ENCODE measurements at places on chromosomes 12 and 14. TPM values are rescaled to one million over a fixed set of nuclear protein-coding genes. Genes with fewer than 3 reads are reported as not detected.

The NPC2 gene
- 273 TPM for total RNA-seq

The LRCOL1 gene
- 1.4 TPM for total RNA-seq

The ITGA5 gene
- 765 TPM for total RNA-seq

The STON2 gene
- total RNA-seq, result 12.2 TPM

The P2RX2 gene
- total RNA-seq, result 0.36 TPM

The ACSM4 gene
- total RNA-seq, result not detected

The GNB3 gene
- 2.0 TPM for total RNA-seq

The TESPA1 gene
- total RNA-seq, result 1.8 TPM

The PGAM5 gene
- 19.7 TPM for total RNA-seq

The RNF212B gene
- not detected for total RNA-seq

The COCH gene
- 15.1 TPM for total RNA-seq

The P2RX7 gene
- 8.0 TPM for total RNA-seq

The SMIM10L1 gene
- total RNA-seq, result 17.8 TPM

The EFS gene
- 19.9 TPM for total RNA-seq

The OTOGL gene
- 4.7 TPM for total RNA-seq

GRCh38 chr14:104510794-104511611 lies 68.6 kb upstream of the C14orf180 start:
- no peak for DNase-seq

- no peak for DNase-seq
Observed at GRCh38 chr12:61739925-61740324, 520.3 kb upstream of the USP15 start.

GRCh38 chr12:4780641-4781611 lies 60.7 kb downstream of the GALNT8 start:
- DNase-seq, result no peak

DNA sequence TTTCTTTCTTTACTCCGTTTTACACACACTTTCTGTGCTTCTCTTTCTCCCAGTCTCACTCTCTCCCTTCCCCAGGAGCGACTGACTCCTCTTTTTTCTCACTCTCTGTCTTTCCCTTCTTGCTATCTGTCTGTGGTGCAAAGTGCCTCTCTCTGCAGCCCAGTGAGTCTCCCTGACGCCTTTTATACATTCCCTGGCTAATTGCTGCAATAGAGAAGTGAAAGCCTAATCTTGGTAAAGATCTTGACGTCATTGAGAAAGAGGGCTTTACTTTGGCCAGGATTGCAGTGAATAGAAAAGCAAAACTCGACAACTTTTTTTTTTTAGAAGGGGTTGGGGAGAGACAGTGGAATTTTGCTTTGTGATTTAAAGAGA lies 706 bp upstream of the DIO2 start:
- no peak for DNase-seq

- DNase-seq, result no peak
Observed at GRCh38 chr14:76965232-76965631, 63.3 kb downstream of the IRF2BPL start.

GRCh38 chr12:47878918-47879481 lies 25.8 kb downstream of the VDR start:
- no peak for DNase-seq

GRCh38 chr12:49580572-49581535 lies 12.9 kb upstream of the MCRS1 start:
- DNase-seq, result peak; percentile 81

- DNase-seq, result no peak
Observed at GRCh38 chr12:20695232-20695631, at the start of gene SLCO1C1. TSS of gene SLCO1C1 (plus strand) at chr12:20695332. CDS start at chr12:20699577, 4,245 bp downstream.

- no peak for DNase-seq
Observed at GRCh38 chr12:60279221-60279620, 683.4 kb downstream of the SLC16A7 start.

- DNase-seq, result no peak
Observed at GRCh38 chr12:92226071-92226661, 80.5 kb upstream of the BTG1 start.

DNA sequence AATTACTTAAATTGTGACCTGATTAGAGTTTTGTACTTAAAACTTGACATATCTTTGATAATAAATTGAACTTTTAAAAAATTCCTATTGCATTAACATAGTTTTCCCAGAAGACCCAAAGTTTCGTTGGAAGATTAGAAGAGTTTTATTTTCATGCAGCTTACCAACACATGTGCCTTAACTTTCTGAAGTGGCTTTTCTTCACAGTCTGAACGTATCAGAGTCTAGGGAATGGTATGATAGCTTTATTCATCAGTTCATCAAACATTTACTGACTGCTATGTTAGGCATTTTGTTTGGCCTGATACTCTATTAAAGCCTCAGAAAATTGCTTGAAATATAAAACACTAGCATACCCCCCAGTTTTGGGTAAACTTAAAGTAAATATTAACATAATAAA lies 65.2 kb downstream of the MARK3 start:
- no peak for DNase-seq

DNA sequence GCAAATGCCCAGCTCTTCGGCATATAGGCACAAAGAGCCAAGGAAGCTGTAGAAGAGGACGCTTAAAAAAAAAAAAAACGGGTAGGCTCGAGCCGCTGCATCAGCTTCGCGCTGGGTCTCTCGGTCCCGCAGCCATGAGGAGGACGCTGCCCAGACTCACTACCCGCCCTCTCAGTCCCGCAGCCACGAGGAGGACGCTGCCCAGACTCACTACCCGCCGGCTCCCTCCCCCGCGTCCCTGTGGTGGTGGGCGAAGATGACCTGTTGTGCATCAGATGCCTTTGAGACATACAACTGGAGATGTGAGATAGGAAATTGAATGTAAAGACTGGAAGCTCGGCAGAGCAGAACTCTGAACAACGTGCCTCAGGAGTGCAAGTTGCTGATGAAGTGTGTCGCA lies 11.4 kb upstream of the SPSB2 start:
- DNase-seq, result no peak

DNA sequence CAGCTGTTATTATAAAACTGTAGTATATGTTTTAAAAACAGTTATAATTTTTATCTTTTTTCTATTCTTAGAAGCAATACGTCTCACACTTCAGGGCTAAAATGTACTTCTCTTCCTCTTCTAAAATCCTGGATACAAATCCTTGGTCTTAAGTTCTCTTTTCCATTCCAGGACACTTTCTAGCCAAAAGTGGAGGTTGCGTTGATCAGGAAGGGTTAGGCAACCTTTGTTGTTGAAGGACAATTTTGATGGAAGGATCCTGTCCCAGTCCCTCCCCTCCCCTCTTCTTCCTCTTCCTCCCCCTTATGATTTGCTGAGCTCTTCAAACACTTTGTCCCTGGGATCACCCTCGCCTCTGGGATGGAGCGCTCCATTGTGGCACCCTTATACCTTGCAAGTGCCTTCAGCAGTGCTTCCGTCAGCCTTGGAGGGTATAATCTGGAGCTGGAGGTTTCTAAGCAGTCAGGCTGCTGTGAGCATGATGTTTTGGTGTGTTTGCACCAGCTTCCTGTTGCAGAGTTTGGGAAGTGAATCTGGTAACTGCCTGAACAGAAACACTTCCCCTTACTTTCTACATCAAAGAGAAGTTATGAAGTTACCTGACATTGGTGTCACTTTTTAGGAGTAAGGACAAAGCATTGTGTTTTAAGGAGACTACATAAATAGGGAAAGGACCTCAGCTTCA lies 87.4 kb upstream of the SLC38A2 start:
- DNase-seq, result no peak

GRCh38 chr14:59336098-59336497 lies 129.1 kb downstream of the GPR135 start:
- no peak for DNase-seq

DNA sequence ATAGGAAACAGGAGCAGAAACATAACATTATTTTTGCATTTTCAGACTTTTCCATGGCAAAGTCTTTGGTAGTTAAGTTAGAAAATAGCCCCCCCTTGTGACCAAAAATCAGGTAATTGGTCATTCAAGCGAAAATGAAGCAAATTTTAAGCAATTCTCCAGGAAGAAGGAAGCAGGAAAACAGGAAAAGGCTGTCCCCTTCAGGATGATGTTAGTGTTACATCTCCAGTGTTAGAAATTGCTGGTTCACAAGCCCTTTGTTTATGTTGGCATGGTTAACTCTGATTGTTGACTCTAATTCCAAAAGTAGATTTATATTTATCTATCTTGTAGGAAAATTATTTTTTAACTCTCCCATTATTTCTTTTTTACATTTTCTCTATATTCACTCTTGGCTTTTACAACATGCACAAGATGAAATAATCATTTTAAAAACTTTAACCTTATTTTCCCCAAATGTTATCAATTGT lies 18.8 kb upstream of the GAS2L3 start:
- DNase-seq, result no peak

DNA sequence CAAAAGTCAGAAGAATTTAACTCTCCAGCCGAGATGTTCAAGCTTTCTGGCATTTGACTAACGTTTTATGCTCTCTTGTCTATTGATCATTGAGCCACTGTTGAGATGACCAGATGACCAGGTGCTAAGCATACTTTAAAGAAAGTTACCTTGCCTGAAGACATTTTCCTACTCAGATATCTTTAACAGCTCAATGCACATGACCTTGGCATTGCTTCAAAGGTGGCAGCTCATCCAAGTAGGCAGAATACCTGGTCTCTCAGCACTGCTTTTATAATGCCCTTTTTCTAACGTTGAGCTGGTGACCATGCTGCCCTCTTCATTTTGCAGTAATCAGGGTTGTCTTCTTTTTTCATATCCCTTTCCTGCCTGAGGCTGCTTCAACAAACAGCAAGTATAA lies 358.1 kb downstream of the RAD51B start:
- DNase-seq, result no peak

GRCh38 chr12:75964150-75964549 lies 67.4 kb downstream of the PHLDA1 start:
- DNase-seq, result no peak

- DNase-seq, result no peak
Observed at GRCh38 chr12:82517027-82517426, 158.7 kb downstream of the METTL25 start.

DNA sequence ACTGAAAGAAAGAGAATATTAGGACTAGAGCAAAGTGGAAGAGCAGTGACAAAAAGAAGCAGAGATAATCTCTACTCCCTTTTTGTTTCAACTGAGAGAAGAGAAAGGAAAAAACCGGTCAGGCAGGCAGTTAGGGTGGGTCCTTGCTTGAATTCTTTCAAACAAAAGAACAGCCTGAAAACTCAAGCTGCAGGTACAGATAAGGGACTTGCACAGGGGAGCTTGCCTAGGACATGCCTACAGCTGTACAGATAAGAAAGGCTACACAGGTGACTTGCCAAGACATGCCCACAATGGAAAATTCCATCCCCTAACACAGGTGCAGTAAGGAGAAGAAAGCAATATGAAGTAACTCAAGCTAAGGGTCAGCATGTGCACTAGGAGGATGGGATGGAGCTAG lies 532.2 kb upstream of the MIS18BP1 start:
- no peak for DNase-seq

- DNase-seq, result no peak
Observed at GRCh38 chr14:83988275-83988674, 1541.7 kb upstream of the FLRT2 start.

DNA sequence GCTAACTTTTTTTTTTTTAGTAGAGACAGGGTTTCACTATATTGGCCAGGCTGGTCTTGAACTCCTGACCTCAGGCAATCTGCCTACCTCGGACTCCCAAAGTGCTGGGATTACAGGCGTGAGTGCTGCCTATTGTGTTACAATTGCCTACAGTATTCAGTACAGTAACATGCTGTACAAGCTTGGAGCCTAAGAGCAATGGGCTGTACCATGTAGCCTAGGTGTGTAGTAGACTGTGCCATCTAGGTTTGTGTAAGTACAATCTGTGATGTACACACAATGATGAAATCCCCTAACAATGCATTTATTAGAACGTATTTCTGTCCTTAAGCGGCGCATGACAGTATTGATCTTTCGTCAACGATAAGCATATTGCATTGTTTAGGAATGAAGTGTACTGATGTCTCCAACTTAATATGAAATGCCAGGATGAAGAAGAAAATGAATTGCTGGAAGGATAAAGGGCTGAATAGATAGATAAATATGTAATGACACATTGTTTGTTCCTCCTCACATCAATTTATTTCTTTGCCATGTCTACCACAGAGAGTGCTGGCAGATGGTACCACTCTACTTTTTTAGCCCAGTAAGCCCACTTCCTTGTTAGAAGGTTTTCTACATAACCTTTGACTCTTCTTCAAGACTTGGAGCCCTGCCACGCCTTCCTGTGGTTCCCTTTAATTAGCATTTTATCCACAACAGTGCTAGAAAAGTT lies 467.5 kb downstream of the VRK1 start:
- DNase-seq, result no peak

DNA sequence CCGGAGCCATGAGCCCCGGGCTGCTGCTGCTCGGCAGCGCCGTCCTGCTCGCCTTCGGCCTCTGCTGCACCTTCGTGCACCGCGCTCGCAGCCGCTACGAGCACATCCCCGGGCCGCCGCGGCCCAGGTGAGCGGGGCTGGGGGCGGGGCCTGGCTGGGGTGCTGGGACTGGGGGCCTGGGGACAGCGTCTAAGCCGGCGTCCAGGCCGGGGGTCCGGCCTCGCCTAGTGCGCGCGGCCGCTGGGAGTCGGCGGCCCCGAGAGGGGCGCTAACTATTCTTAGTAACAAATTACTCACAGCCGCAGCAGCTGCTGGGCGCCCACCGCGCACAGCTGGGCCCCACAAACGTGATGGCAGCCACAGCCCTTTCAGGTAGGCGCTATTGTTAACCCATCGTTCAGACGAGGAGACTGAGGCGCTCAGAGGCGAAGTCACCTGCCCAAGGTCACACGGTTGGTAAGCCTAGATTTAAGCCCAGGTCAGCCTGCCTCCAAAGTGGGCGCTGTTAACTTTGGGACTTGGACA lies 374 bp downstream of the CYP46A1 start:
- DNase-seq, result no peak

GRCh38 chr12:98838231-98838647 lies 193.1 kb downstream of the APAF1 start:
- DNase-seq, result no peak

GRCh38 chr14:100673085-100673806 lies 53.4 kb upstream of the DLK1 start:
- no peak for DNase-seq

DNA sequence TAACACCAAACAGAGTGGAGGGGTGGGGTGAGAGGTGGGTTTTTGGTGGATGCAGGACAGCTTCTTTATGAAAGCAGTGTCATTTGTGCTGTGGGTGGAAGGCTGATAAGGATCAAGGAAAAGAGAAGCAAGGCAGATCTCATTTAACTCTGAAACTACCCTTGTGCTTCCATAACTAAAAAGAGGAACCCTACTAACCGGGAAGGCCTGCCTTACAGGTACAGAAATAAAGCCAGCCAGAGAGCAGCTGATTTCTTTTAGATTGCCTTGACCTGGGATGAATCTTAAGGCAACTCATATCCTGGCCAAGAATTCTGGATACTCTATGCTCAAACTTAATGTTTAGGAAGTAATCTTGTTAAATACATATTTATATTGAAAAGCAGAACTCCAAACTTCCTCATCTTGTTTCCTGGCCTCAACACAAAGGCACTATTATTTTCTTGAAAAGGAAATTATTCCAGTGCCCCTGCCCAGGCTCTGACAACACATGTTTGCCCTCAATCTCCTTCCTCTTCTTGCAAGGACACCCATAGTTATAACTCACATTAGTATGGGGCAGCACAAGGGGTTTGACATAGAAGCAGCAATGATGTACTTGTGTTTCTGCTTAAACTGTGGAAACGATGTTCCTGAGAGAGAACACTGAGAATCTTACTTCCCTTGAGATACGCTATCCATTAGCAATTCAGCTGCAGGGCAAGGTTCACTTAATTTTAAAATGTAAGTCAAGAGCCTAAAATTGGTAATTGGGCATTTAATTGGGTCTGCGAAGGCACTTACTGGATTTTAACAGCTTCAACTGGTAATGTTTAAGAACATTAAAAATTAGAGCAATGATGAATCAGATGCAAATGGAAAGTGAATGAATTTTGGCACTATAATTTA lies 173.7 kb downstream of the STXBP6 start:
- DNase-seq, result no peak

All from sigmoid colon (tissue), 7 donors.